Immature natural killer cell (primary cell): ENCODE measurements at places on chromosomes 16 and 17.

- DNase-seq: no peak
These were observed 1631.0 kb downstream of the CDH8 start for GRCh38 chr16:60405286-60405685.

GRCh38 chr16:67449336-67449735 lies 18.4 kb downstream of the HSD11B2 start:
- no peak for DNase-seq

- DNase-seq: no peak
These were observed 30.1 kb downstream of the NLRC3 start for GRCh38 chr16:3546986-3547682.

DNA sequence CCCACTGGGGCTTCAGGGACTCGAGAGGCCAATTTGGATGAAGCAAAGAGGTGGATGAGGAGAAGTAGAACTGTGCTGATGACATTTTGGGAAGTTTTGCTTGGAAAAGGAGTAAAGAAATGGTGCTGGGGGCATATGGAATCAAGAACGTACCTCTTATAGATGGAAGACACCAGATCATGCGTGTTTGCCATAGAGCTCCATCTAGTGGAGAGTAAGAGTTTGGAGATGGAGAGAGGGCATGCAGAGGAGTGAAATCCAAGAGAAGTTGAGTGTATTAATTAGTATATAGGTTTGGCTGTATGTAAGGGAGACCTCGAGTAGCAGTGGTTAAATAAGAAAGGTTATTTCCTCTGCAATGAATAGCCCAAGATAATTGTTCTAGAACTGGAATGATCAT lies 56.0 kb downstream of the SHISA6 start:
- no peak for DNase-seq

DNA sequence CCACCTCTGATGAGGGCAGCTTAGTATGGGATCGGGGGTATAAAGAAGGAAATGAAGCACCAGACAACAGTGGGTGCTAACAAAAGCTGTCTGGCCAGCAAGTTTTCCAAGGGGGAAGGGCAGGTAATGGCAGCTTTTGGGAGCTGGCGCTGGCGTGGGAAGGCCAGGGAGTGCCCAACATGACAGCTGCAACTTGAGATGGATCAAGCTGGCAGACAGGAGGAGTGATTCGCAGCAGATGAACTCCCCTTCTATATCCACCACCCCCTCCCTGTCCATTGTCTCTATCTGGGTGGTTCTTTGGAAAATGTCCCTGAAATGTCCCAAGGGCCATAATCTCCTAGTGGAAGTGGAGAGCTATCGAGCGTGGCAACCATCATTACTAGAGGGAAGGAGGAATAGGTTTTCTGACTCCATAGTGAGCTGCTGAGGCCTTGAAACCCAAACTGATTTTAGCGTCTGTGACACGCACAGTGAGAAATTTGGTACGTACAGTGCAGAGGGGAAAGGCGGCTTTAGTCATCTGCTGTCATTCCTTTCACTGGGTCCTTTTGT lies 4.8 kb upstream of the INPP5K start:
- DNase-seq: no peak

DNA sequence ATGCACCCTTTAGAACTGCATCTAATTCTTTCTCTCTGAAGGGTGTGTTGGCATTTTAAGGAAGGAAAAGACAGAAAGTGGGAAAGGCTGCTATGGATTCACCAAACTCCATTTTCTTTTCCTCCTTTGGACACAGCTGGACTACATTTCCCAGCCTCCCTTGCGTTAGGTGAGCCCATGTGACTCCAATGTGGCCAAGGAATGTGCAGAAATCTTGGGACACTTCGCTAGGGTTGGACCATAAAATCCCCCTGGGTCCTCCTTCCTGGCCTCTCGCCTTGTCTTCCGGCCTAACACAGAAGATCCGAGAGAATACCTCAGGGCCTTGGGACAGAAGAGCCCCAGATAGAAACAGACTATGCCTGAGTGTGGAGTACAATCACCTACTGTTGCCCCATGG lies 56.3 kb downstream of the ABCC12 start:
- DNase-seq: no peak

GRCh38 chr17:55054429-55054828 lies 85.9 kb downstream of the STXBP4 start:
- no peak for DNase-seq

DNA sequence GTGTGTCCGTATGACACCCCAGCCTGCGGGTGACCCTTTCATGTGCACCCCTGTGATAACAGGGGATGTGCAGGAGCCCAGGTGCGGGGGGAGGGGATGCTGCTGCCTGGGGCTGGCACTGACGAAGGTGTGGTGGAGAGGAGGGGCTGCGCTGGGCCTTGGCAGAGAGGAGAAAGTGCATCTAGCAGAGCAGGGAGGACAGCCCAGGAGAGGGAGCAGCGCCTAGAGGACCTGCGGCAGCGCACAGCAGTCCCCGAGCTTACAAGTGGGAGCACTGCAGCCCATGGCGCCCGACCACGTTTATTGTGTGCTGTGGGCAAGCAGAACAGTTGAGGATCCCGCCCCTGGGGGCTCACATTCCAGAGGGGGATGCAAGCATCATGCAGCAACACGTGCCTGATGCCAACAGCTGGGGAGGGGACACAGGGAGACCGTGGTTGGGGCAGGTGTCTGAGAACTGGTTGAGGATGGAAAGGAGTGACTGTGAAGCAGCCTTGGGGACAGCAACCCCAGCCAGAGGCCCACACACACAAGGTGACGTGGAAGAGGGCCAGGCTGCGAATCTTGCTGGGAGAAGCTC lies 10.9 kb upstream of the SLC7A5 start:
- no peak for DNase-seq

DNA sequence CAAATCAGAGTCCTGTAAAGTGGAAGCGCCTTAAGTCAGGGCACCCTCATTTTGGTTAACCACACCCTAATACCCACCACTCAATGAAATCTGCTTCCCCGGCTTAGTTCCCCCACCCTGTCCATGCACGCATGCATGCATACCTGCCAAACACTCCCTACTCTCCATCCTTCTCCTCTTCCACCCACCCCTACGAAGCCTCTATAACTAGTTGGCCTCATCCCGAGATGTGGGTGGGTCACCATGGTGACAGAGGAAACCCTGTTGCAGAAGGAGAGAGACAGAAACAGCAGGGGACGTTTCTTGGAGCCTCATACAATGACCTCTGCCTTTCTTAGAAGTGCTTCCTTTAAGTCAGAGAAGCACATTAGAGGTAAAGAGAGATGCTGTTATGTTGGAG lies 46.8 kb upstream of the DNAH9 start:
- DNase-seq: no peak

DNA sequence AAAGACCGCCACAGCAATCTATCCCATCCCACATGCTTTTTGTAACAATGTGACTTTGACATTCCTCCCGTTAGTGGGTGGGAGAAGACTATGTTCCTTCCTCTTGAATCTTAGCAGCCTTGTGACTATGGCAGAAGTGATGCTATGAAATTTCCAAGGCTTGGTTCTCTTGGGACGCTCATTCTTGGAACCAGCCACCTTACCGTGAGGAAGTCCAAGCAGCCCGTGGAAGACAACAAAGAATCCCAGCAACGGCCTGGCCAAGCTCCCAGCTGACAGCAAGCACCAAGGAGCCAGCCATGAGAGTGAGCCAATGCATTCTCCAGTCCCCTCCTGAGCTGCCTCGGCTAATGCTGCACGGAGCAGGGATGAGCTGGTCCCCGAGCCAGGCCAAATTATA lies 62.3 kb downstream of the VPS53 start:
- DNase-seq: no peak

DNA sequence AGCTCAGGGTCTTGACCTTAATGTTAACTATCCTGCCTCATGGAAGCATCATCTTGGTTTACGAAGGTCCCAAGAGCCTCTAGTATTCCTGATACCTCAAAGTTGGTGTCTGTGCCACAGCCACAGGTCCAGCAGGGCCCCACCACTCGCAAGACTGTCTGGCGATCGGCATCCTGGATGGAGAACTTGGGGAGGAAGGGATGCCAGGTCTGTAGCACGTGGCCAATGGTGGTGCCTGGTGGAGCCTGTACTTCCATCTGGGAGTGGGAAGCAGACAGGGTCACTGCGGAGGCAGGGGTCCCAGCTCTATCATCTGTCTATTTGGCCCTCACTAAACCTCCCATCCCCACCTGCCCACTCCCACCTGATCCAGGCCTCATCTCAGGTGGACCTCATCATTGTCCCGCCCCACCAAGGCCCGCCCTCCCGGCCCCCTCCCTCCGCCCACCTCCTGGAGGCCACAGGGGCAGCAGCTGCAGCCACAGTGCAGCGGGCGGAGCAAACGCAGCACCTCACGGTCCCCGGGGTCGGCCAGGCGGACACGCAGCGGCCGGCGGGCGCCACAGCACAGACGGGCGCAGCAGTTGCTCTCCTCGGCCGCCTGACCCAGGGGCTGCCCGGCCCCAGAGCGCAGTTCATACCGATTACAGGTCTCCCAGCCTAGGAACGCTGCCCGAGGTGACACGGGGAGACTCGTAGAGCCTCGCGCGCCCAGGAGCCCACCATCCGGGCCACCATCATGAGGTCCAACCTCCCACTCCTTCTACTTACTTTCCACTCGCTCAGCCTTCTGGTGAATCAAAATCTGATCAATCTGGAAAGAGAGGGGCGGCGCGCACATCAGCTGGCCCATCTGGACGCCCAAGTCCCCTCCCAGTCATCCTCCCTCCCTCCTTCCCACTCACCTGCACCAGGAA lies 1.4 kb downstream of the PLSCR3 start:
- no peak for DNase-seq

GRCh38 chr16:65274566-65274965 lies 152.7 kb upstream of the CDH11 start:
- DNase-seq: no peak

GRCh38 chr17:78929908-78930775 lies 5.0 kb upstream of the TIMP2 start:
- DNase-seq: no peak

- DNase-seq: no peak
These were observed 11.7 kb downstream of the PECAM1 start for GRCh38 chr17:64378890-64379354.

DNA sequence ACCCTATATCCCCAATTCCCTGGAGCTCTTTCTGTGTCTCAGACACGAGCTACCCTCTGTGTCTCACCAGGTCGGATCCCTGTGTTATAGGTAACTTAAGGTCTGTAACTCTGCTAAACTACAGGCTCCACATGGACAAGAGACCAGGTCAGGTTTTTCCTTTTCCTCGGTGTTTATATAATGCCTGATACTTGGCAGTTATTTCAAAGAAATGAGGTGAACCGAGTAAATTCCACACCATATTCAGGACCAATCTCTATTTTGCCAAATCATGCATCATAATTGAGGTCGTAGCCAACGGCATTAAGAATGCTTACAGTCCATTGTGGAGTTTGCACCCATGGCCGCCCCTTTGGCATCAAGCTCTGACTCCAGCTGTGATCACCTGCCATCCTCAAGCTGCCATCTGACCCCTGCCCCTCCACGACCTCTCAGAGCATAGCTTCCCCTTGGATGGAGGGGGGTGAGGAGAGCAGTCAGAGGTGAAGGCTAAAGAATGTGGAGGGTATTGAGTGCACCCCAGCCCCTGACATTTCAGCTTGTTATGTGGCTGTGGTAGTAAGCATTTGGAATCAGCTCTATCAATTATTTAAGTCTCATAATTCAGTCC lies 434.7 kb upstream of the RBFOX1 start:
- DNase-seq: no peak

GRCh38 chr17:59366040-59366757 lies 34.7 kb downstream of the YPEL2 start:
- DNase-seq: no peak

DNA sequence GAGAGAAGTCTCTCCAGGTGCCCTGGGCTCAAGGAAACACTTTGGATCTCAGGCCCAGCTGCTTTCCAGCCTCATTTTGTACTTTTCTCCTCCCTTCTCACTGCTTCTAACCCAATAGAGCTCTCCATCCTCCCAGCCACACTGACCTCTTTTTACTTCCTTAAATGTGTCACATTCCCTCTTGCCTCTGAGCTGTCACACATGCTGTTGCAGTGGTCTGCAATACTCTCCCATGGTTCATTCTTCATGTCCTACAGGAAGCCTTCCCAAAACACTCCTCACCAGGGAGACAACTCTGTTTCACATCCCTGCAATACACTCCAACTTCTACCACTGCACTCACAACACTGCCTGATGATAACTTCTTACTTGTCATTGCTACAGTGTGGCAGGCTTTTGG lies 242.1 kb upstream of the DYNLRB2 start:
- no peak for DNase-seq

- DNase-seq: no peak
These were observed 45.4 kb downstream of the HNF1B start for GRCh38 chr17:37699285-37699973.

DNA sequence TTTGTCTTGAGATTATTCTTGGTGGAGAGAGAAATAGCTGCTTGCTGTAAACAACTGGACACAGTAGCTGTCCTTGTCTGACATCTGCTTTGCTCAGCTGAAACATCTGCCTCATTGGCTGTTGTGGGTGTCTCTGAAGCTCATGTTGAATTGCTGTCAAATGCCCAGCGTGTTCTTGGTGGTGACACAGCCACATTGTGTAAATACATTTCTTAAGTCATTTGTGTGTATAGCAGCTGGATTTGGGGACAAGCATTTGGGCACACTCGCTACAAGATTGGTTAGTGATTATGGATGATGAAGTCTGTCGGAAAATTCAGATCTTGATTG lies 5.3 kb downstream of the FAM234A start:
- no peak for DNase-seq

DNA sequence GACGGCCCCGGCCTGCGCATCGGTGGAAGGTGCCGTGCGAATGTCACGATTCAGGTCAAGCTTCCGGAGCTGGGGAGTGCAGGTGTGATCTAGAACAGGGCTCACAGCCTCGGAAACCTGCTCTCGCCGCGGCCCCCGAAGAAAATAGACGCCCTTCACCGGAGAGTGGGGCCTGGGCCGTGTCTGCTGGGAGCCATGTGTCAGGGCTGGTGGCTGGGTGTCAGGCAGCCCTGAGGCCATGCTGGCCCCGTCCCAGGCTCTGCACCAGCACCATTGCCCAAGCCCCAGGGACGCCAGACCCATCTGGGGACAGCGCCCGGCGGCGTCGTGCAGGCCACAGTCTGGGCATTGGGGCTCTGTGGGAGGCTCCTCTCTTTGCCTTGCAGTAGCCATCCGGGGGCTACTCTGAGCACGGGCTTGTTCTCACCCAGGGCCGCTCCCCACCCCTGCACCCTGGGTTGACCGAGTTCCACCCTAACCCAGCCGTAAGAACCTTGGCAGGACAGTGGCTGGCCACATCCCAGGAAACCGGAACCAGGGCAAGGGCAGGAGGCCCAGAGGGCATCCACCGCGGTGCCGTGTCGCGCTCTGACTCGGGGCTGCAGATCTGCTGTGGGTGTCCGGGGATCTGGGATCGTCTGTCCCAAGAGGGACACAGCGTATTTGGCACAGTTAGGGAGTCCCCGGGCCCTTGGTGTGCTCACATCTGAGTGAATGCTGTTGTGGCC lies 5.3 kb upstream of the NUDT16L1 start:
- no peak for DNase-seq
